ENCODE measurements at places on chromosomes 7 and 10.

DNA sequence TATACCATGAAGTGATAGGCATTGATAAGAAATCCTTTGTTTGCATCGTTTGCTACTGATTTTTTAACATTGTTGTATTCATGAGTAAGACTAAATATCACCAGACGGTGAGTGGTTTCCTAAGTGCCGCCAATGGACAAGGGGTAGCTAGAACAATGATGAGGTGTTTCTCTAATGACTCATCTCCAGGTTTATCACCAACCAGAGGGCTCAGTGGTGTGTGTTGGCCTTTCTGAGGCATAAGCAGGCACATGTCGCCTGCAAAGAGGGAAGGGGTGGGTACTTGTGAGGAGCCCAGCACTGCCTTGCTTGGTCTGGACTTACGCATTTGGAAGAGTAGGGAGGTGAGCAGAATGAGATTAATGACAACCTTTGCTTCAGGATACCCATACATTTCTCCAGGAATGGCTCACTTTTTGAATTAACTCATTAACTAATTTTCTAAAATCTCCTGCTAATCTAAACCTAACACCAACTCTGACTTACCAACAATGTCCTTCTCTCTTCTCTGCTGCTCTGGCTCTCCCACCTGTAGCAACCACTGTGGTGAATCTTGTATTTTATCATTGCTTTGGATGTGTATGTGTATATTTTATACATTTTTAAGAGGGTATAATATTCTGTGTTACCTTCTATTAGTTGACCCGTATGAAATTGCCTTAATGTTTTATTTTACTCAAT, 722.6 kb downstream of the GRID1 start:
- DNase-seq = peak; percentile 84

DNA sequence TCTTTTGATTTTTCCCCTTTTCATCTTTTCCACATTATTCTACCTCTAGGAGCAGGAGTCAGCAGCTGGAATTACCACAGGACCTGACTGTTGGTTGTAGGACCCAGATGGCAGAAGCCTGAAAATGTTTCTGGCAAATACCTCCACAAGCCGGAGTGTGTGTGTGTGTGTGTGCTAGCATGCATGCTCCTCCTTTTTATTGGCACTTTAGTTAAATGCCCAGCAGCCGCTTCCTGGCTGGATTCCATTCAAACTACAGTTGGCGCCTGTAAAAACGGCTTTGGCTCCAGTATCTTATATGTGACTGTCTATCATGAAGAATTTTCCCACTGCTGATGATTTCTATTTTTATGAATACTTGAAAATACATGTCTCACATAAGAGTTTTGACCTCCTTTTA, 319.7 kb upstream of the SP4 start:
- no peak for DNase-seq

DNA sequence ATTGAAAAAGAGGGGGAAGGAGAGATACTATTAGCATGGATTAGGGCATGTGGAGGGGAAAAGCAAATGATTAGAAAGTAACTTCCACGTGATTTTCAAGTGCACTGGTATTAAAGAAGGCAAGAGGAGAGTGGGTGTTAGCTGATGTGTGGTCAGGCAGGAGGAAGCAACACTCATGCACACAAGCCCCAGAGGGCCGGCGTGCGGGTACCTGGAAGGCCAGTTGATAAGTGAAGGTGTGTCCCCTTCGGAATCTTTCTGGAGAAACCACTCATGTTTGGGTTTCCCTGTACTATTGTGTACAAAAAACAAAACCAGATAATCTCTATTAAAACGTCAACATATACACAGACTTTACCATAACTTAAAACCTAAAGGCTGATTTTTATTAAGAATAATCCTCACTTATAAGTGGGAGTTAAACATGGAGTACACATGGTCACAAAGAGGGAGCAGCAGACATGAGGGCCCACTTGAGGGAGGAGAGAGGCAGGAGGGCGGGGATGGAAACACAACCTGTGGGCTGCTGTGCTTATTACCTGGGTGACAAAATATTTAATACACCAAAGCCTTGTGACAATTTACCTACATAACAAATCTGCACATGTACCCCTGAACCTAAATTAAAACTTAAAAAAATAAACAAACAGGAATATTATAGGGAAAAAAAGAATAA, 98.9 kb downstream of the SVIL start:
- no peak for DNase-seq

DNA sequence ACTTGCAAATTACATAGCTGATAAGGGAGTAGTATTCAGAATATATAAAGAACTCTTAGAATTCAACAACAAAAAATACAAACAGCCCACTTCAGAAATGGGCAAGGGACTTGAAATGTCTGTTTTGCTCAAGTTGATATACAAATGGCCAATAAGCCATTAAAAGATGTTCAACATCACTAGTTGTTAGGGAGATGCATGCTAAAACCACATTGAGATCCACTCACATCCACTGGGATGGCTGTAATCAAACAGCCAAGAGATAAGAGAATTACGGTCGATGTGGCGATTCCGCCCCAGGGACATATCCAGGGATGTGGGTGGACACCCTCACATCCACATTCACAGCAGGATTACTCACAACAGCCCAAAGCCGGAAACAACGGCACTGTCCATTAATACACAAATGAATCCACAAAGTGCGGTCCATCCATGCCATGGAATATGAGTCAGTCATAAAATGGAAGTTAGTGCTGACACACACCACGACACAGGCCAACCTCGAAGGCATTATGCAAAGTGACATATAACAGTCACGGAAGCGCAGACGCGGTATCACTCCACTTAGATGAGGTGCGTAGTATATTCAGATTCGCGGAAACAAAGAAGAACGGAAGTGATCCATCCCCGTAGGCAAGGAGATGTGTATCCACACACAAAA, 227.8 kb downstream of the DNAJB6 start:
- DNase-seq = no peak

- DNase-seq = peak; percentile 24
Measured at GRCh38 chr10:22682237-22683139, 31.9 kb downstream of the PIP4K2A start.

GRCh38 chr10:133272301-133272963, 4.2 kb downstream of the ADAM8 start:
- DNase-seq = no peak

- DNase-seq = peak; percentile 59
Measured at GRCh38 chr10:133379152-133379800, at the start of gene PAOX. Gene PAOX (plus strand): TSS chr10:133379262. CDS start chr10:133379317, 55 bp downstream.

DNA sequence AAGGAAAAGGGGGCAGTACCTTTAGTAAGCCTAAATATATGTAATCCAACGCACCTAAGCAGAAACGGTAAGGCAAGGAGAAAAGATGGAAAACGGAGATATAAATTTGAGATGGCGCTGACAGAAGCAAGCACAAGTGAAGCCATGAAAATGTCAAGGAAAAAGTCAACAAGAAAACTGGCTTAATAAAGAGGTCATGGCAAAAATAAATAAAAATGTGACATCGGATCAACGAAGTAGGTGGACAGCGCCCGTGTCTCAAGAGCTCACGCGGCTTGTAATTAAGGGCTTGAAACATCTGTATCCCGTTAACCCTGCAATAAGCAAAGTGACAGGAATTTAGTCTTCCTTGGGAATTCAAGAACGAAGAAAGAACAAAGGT, 611 bp downstream of the NDUFA5 start:
- no peak for DNase-seq
